Central memory CD8-positive, alpha-beta T cell (primary cell): ENCODE measurements at places on chromosomes 13 and 19.

- no peak for DNase-seq
Observed at GRCh38 chr13:106008540-106008939, 526.9 kb downstream of the EFNB2 start.

GRCh38 chr19:40960062-40960685, 30.9 kb upstream of the CYP2B6 start:
- no peak for DNase-seq

- DNase-seq, result no peak
Observed at GRCh38 chr19:33513424-33513823, 8.2 kb downstream of the PEPD start.

DNA sequence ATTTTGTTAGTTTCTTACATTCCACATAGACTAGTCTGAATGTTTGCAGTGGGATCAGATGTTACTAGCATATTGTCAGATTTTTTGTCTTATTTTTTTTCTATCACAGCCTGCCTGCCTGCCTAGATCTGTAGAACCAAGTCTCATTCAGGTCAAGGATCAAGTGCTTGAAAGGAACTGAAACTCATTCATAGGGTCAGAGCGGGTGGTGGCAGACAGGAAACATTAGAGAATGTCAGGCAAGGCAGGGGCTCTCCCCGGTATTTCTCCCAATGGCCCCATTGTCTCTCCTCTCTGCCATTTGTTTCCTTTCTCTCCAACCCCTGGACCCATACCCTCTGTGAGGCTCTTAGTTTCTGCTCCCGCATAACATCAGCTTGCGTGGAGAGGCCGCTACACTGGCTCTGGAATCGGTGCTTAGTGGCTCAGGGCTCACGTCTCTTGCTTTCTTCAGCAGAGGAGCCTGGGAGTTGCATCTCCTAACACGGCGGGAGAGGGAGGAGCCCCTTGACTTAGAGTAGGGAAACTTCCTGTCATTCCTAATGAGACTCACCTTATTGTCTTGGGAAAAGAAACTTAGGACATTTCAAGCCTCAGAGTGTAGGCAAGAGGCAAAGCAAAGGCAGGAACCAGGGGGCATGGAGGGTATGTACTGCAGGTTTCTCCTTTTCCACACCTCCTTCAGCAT, 35.6 kb upstream of the SPATA13 start:
- DNase-seq, result no peak

DNA sequence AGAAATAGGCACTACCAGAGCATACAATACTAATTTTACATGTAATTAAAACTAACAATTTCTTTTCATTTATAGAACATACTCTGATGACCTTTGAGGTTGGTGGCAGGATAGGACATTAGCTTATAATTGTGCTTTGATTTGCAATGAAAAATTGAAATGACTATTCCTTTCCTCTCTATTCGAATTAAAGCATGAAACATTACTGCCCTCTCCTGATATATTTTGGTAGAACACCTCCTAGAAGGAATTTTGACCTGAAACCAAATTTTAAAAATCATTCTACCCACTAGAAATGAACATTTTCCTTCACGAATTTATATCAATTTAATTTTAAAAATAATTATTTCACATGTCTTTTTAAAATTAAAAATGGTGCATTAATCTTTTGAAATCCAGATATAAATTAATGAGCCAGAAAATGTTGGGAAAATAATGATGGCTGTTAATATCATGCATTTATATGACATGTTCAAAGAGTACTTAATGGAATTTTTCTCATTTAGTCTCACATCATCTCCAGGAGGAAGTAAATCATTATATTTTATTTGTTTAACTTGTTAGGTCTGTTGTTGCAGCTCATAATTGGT, 556.3 kb upstream of the ARGLU1 start:
- DNase-seq, result no peak

- DNase-seq, result no peak
Observed at GRCh38 chr13:83819611-83820010, 62.7 kb downstream of the SLITRK1 start.
